ENCODE measurements at places on chromosomes 3 and 15.

DNA sequence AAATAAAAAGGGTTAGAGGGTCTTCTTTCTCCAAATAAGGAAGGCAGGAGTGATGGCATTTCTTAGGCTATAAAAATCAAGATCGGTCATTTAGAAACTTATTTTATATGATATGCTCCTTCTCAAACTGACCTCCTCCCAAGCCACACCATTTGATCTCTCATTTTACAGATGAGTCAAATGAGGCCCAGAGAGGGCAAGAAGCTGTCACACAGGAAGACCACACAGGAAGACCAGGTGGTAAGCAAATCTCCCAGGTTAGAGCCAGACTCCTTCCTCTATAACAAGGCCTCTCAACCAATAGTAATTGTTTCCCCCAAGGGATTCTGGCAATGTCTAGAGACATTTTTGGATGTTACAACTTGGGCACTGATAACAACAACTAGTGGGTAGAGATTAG, 13.8 kb downstream of the TLE3 start:
- no peak for DNase-seq

DNA sequence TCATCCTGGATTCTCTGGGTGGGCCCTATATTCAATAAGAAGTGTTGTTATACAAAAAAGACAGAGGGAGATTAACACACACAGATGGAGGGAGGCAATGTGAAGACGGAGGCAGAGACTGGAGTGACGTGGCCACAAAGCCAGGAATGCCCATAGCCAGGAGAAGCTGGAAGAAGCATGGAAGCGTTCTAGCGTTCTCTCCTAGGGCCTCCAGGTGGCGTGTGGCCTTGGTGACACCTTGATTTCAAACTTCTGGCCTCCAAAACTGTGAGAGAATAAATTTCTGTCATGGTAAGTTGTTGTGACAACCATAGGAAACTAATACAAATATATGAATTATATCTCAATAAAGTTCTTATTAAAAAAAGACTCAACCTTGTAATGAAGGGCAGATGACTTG, 21.3 kb downstream of the THBS1 start:
- no peak for DNase-seq

GRCh38 chr3:10299175-10299574, 6.4 kb upstream of the GHRL start:
- no peak for DNase-seq

- DNase-seq, result no peak
Measured at GRCh38 chr3:40827942-40828688, 303.4 kb downstream of the ZNF621 start.

GRCh38 chr3:132034097-132034485, 723 bp downstream of the CPNE4 start:
- no peak for DNase-seq

DNA sequence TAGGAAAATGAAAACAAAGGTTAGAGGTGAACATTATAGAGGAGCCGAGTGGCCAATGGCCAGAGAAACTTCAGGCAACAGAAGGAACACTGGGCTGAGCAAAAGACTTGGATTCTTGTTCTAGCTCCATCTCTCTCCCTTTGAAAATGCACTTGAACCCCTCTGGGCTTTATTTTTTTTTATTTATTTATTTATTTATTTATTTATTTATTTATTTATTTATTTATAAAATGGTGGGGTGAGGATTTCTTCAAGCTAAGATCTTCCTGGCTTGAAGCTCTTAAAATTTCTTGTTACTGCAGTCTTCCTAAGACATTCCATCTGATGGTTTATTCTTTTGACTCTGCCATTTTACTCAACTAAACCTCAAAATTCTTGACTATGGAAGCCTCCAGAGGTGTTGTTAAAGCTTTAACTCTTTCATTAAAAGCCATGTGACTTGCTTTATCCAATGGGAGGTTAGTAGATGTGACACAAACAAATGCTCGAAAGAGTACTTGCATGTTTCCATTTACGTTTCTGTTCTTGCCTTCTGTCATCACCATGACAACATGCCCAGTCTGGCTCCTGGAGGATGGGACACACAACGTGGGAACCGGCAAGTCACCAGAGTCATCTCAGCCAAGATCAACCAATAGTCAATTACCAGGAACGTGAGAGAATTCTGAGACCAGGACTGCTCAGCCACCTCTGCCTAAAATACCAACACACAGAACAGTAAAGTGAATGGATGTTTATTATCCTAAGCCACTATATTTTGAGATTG, 325.2 kb upstream of the CTNNB1 start:
- DNase-seq, result no peak

- DNase-seq, result no peak
Measured at GRCh38 chr3:57120040-57120439, 45.1 kb downstream of the IL17RD start.

- no peak for DNase-seq
Measured at GRCh38 chr3:172155897-172156585, 116.7 kb downstream of the FNDC3B start.

GRCh38 chr15:62931650-62932049, 110.9 kb upstream of the TPM1 start:
- DNase-seq, result no peak

GRCh38 chr3:114350690-114351089, 56.9 kb downstream of the TIGIT start:
- DNase-seq, result no peak

DNA sequence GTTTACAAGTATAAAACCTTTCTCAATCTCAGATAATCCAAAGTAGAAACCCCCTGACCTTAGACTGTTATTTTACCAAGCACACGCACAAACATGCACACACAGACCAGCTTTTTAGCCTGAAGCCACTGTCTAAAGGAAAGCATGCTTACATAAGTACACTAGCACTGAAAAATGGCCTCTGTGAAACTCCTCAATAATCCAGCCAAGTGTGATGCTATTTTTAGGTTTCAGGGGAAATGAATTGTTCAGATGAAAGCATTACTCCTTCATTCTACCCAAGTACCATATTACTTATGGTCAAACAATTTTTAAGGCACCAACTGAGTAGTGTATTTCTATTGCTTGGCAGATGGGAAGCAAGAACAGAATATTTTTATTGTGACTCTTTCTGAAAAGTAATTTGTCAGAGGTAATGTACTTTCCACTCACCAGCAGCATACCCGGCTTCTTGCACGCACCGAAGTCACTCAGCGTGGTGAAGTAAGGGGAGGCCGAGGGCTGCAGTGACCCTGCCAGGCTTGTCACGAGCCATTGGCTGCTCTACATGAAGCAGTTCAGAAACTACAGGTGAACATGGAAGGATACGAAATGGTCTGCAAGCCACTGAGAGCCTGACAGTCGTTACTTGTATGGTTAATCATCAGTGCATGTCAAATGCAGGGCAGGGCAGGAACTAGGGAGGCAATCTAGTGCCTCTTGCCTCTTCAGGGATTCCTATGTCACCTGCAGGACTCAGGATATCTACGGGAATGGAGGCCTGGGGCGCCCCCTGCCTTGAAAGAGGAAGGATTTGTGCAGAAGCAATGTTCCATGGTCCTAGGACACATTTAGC, 106.7 kb downstream of the GABRB3 start:
- DNase-seq, result no peak

Data from activated CD4-positive, alpha-beta T cell treated with anti-CD3 and anti-CD28 coated beads, Interleukin-2, amount 50 U/mL, for 48 hours (primary cell).